ENCODE measurements at places on chromosomes 13 and 19.

GRCh38 chr13:52169839-52170238, 10.4 kb upstream of the NEK3 start:
- no peak for DNase-seq

GRCh38 chr13:71962126-71962525, 95.1 kb upstream of the DACH1 start:
- DNase-seq, result no peak

- DNase-seq, result no peak
Measured at GRCh38 chr13:50762969-50763567, 80.4 kb downstream of the DLEU7 start.

GRCh38 chr19:29491995-29492577, 33.7 kb upstream of the VSTM2B start:
- no peak for DNase-seq

GRCh38 chr19:644363-644762, 4.7 kb downstream of the FGF22 start:
- no peak for DNase-seq

GRCh38 chr13:40456397-40456953, 210.0 kb downstream of the FOXO1 start:
- no peak for DNase-seq

- no peak for DNase-seq
Measured at GRCh38 chr13:68125087-68125480, 894.9 kb upstream of the PCDH9 start.

- DNase-seq, result peak; percentile 93
Measured at GRCh38 chr19:39497996-39498797, 550 bp upstream of the DLL3 start.

- DNase-seq, result no peak
Measured at GRCh38 chr13:21894091-21894490, 223.2 kb downstream of the FGF9 start.

GRCh38 chr13:53014495-53015443, 13.8 kb upstream of the OLFM4 start:
- DNase-seq, result no peak

DNA sequence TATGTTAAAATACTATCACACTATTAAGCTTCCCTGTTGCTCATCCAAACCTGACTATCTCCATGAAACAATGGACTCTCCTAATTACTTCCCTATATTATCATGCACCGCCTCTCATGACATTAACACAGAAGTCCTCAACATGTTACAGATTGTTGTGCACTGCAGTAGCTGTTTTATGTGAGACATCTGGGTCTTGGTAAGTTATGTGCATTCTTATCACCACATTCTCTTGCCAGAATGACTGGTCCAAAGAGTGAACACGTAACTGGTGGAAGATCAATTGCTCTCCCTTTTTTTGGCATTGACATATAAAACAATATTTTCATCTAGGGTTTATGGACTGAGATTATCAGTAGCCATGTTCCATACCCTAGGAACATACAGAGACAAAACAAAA, 59.4 kb downstream of the POSTN start:
- no peak for DNase-seq

DNA sequence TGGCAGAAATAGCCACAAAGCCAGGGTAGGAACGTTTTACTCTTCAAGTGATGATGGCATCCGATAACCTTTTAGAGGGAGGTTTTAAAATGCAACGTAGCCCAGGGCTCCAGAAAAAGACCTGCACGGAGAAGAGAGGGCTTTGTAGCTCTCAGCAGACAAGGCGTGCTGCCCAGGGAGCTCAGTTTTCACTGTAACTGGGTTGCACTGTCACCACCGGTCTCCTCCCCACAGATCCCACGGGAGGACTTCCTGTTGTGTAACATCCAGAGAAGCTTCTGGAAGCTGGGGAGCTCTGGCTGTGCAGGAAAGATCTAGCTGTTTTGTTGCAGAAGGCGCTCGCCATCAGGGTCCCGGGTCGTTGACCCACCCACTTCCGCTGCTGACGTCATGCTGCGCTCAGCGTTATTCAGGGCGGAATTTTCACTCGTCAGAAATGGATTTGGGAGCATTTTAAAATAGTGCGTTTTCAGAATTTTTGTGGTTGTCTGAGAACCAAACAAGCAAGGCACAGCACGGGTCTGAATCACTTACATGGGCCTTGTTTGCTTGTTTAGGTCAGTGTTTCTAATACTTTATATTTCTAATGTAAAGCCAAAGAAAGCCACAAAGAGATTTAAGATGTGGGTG, 50.8 kb downstream of the ATP11A start:
- DNase-seq, result no peak

GRCh38 chr13:107580741-107581412, 634.5 kb downstream of the LIG4 start:
- DNase-seq, result no peak

DNA sequence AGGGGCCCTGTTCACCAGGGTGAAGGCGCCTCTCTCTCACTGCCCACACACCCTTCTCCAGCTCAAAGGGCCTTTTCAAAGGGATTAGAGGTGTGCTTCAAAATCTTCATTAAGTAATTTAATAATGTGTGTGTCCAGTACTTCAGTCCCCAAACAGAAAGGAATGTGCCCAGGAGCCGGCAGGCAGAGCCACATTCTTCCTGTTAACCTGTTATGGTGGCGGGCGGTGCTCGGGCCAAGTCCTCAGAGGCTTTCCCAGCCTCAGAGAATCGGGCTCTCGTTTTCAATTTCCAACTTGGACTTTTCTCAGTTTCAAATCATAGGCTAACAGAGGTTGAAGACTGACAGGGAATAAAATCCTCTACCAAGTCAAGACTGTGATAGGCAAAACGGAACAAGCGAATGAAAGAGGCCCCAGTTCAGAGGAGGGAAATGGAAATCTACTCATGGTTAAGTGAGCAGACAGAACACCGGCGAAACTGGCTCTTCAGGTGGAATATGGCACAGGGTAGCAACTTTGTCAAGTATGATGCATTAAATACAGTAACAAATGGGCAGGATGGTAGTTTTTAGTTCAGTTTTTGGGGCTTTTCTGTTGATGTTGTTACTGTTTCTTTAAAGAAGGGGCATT, 68.6 kb downstream of the FOXO1 start:
- DNase-seq, result no peak

- no peak for DNase-seq
Measured at GRCh38 chr13:33636955-33637670, 180.8 kb upstream of the RFC3 start.

- DNase-seq, result peak; percentile 14
Measured at GRCh38 chr13:71624653-71625600, 242.1 kb downstream of the DACH1 start.

DNA sequence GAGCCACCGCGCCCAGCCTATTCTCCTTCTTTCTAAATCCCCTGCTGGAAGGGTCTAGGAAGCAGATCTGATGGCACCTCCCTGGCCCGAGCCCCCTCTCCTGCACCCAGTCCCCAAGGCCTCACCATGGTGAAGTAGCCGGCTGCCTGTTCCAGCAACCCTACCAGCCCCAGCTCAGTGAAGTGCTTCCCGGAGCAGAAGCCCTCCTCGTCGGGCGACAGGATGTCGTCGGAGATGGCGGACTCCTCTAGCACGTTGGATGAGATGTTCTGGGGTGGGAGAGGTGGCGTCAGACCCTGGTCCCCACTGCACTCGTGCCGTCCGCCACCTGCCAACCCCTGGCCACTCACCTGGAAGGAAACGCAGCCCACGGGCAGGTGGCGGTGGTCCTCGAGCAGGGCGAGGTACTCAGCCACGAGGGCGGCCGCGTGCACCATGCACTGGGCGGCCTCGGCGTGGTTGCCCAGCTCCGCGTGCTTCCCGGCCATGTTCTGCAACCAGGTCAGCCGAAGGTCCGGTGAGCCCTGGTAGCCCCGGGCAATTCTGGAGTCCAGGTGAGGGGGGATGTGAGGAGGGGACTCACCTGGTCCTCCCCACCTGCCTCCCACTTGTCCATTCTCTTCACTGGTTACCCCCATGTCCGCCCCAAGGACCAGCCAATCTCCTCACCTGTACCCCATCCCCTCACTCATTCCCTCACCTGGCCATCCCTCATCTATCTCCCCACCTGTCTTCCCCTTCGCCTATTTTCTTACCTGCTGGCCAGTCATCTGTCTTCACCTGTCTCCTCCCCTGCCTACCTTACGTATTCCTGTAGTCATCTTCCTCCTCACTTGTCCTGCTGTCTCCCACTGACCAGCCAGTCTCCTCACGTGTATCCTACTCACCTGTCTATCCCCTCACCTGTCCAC, 11.5 kb upstream of the KANK2 start:
- DNase-seq, result peak; percentile 56

DNA sequence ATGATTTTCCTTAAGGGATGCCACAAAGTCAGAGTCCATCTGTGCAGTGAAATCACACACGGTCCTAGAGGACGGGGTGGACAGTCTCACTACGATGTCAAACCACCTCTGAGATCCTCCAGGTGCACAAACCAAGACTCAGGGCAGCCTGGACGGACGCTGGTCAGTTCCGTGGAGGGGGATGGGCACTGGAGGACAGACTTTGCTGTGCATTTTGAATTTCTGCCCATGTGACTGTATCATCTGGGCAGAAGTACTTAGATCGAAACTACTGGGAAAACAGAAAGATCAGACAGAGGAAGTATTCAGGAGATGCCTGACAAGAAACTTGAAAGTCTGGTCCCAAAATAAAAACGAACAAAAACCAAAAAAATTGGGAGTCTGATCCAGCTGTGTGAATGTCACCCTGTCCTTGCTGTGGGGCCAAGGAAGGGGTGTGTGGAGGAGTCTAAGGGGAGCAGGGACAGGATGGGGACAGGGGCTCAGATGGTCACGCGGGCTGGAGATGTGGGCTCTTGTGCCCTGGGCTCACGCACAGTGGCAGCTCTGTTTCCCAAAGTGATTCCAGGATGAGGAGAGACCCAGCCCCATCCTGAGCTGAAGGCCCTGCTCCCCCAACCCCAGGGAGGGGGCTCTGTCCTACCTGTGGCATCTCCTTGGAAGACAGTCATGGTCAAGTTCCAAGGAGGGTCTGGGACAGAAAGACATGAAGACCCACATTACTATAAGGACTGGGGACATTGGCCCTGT, 1.5 kb downstream of the SIGLEC8 start:
- DNase-seq, result no peak

All from BE2C (cell line).